ENCODE measurements at places on chromosomes 13 and 19.

- peak; percentile 28 for DNase-seq
Observed at GRCh38 chr13:99956473-99957349, 14.9 kb downstream of the ZIC5 start.

DNA sequence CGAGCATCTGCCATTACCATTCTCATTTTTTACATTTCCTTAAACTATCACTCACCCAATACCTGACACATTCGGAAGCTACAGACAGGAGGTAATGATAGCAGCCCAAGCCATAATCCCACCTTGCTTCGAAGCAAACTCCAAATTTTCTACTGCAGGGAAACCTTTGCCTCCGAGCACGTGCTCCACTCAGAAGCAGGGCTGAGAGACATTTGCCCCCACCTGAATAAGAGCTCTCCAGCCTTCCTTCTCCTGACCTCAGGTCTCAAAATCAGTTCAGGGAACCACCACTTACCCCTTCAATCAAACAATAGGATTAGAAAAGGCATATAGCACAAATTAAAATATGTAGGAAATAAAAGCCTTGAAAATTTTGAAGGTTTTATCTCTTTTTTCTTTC lies 2.3 kb upstream of the DACH1 start:
- DNase-seq = no peak

GRCh38 chr13:99766641-99767045 lies 204.9 kb downstream of the ZIC5 start:
- no peak for DNase-seq

DNA sequence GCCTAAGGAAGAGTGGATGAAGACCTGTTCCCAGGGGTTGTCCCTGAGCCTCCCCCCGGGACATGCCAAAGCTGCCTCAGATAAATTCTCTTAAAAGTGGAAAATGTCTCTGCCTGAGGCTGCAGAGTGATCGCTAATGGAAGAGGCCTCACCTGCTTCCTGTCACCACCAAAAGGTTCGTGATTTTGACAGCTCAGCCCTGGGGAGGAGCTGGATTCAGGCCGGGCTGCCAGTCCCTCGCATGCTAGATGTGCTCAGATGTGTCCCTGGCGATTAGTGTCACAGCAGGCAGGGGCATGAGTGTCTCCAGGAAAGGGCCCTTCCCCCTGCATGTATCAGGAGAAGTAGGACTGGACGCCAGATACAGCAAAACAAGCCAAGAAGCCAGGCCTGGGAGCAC lies 626.5 kb downstream of the UQCRFS1 start:
- DNase-seq = no peak

GRCh38 chr13:110653271-110653670 lies 37.9 kb downstream of the NAXD start:
- no peak for DNase-seq

DNA sequence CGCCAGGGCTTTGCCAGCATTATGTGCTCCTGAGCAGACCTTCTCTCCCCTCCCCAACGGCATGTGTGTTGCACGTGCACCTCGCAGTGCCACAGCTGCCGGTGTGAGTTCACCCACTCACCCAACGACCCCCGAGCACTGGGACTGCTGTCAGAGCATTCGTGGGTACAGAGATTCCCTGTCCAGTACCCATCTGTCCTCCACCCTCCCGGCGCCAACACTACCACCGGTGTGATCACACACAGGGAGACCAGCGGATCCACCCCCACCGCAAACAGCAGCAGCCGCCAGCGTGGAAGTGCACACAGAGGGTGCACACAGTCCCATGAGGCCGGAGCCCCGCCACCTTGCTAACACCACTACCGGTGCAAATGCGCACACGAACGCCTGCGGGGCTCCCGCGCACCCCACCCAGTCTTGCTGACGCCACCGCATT lies 15.9 kb downstream of the LILRA1 start:
- DNase-seq = no peak

DNA sequence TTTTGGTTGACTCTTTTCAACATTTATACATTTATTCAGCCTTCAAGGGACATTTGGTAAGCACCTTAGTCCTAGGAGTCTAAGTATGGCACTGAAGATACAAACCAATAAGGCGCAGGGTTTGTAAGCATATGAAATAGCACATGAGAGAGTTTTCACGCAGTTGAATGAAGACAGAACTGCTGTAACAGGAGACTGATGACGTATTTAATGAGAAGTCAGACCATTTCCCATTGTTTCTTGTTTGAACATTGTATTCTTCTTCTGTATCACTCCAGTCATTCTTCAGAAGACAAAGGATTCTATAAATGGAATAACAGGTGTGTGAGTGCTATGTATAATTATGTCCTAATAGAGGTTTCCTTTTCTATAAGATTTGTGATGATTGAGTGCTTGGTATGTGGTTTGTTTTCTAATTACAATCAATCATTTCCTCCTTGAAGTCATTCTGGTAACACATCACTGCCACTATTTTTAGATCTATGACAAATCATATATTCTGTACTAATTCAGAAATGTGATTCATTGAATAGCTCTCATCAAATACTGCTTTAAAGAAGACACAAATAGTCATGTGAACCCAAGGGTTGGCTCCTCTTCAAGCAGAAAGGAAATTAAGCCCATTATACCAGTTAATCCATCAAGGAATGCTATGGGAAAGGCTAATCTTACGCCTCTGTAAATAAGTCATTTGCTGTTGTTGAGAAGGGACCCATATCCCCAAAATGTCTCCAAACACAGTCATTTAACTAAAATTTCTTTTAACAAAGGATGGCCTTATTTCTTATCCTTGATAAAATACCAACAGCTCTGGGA lies 222.8 kb upstream of the NBEA start:
- DNase-seq = no peak

- DNase-seq = no peak
Observed at GRCh38 chr19:49555600-49556411, 24.6 kb downstream of the NOSIP start.

GRCh38 chr13:45367358-45367757 lies 26.4 kb upstream of the TPT1 start:
- DNase-seq = peak; percentile 27

- no peak for DNase-seq
Observed at GRCh38 chr13:93942016-93942415, 537.5 kb downstream of the DCT start.

GRCh38 chr13:90420683-90421082 lies 926.8 kb upstream of the MIR17HG start:
- DNase-seq = no peak

- no peak for DNase-seq
Observed at GRCh38 chr19:19594381-19594780, 24.1 kb downstream of the PBX4 start.

GRCh38 chr19:29546583-29547190 lies 20.9 kb downstream of the VSTM2B start:
- DNase-seq = no peak

DNA sequence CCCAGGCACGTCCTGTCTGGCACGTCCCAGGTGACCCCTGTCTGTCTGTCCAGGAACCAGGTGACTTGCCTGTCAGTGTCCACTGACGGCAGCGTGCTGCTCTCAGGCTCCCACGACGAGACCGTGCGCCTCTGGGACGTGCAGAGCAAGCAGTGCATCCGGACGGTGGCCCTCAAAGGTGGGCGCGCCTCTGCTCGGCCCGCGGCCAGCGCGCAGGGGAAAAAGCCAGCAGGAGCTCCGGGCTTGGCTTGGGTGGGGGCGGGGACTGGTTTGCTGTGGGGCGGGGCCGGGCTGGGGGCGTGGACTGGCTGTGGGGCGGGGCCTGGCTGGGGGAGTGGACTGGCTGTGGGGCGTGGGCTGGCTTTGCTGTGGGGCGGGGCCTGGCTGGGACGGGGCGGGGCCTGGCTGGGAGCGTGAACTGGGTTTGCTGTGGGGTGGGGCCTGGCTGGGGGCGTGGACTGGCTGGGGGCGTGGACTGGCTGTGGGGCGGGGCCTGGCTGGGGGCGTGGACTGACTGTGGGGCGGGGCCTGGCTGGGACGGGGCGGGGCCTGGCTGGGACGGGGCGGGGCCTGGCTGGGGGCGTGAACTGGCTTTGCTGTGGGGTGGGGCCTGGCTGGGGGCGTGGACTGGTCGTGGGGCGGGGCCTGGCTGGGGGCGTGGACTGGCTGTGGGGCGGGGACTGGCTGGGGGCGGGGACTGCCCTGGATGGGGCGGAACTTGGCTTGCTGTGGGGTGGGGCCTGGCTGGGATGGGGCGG lies 7.2 kb downstream of the WDR18 start:
- no peak for DNase-seq

GRCh38 chr13:92734068-92734467 lies 492.5 kb upstream of the GPC6 start:
- DNase-seq = no peak

DNA sequence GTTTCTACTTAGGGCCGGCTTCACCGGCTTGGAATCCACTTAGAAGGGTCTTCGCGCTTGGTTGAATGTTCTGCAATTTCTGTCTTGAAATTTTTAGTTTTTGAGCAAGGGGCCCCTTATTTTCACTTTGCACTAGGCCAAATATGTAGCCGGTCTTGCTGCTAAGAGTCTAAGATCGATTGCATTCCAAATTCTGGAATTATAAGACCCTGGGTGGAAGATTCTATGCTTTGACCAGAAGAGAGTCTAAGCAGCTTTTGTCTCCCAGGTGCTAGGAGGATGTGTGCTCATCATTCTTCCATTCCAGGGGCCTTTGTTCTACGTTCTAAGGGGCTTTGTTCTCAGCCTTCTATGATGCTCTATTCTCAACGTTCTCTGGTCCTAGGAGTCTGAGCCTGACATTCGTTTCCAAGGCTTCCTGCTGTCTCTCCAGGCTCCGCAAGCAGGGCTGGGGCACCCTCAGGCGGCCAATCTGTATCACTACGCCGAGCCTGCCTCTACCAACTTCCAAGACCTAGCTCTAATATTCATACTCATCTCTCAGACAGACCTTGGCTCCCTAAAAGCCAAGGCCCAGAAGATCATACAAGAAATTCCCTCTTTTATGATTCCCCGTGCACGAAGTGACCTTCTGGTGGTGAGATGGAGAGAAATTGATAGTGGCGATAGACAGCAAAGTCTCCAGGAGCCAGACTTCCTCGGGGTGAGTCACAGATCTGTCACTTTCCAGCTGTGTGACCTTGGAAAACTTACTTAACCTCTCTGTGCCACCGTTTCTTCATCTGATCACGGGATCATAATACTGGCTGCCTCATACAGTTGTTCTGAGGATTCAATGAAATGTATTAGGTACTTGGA lies 982 bp upstream of the DACT3 start:
- DNase-seq = peak; percentile 86

DNA sequence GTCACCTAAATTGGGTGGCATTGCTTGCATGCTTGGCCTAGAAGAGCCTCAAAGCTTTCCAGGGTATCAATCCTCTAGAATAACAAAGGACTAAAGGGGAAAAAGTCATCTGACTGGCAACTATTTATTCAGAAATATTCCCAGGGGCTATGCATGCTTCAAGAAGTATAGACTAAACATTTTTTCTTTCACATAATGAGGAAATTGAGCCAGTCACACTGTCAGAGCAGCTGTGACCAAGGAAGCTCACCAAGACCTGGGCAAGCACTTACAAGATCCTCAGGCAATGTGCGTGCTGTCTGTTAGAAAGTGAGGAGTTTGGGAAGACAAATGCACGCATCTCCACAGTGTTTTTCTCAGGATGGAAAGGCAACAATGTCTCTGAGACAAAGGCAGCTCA lies 747.2 kb downstream of the DIAPH3 start:
- DNase-seq = no peak

DNA sequence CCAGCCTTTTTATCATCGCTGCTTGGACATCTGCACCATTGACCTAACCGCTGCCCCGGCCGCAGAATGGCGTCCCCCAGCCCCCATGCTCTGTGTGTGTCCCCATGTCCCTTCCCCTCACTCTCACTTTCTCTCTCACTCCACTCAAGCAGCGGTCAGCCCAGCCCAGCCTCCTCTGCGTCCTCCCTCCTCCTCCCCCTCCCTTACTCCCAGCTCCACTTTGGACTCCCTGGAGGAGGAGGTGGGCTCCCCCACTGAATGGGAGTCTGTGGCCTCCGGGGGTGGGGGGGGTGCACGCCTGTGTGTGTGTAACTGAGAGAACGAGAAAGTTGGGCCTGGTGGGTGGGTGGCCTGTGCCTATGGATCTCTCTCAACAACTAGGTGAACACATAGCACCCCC lies 2.2 kb downstream of the MAP2K7 start:
- DNase-seq = no peak

DNA sequence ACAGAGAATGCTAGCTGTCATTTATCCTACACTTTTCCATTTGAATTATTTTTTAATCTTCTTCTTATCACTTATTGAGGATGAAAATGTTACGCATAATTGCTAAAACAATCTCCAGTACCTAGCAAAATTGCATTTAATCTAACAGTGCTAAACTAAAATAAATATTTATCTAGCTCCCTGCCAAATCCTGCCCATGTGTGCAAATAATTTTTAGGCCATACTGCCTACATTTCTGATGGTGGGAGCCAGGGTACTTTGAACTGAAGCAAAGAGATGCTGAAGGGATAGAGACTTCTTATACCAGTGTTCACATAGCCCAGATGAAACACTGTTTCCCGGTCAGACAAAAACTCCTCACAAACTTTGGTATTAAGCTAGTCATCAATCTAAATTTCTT lies 1268.7 kb upstream of the PCDH20 start:
- DNase-seq = no peak

- DNase-seq = no peak
Observed at GRCh38 chr13:80669112-80669511, 328.2 kb upstream of the SPRY2 start.

GRCh38 chr13:112732679-112733078 lies 42.8 kb downstream of the ATP11A start:
- DNase-seq = no peak

GRCh38 chr19:958967-959855 lies 24.9 kb upstream of the WDR18 start:
- peak; percentile 10 for DNase-seq

GRCh38 chr19:35757231-35757748 lies 461 bp upstream of the HSPB6 start:
- peak; percentile 74 for DNase-seq

DNA sequence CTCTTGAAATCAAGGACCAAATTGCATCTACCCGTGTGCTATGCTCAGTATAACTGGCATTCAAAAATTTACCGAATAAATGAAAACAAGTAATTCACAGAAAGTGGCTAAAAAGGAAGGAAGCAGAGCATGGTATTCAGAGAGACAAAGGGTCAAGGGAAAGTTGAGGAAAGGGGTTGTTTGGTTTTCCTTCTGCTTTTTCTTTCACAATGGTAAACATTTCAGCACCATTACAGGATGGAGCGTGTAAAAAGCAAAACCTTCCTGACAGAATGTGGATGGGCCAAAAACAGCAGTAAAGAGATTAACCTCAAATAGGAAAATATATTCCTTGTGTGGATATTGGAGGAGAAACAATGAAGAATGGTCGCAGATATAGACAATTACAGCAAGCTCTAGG lies 14.8 kb downstream of the DIAPH3 start:
- DNase-seq = no peak

GRCh38 chr13:42393573-42394360 lies 121.8 kb downstream of the AKAP11 start:
- DNase-seq = no peak

Measured in caudate nucleus (tissue), 63 donors.